ENCODE measurements at places on chromosomes 7 and 10. TPM values are rescaled to one million over a fixed set of nuclear protein-coding genes. Genes with fewer than 3 reads are reported as not detected.

CALCR gene
- not detected for total RNA-seq

OR2A42 gene
- not detected for total RNA-seq

PLEKHS1 gene
- not detected for total RNA-seq

DNA sequence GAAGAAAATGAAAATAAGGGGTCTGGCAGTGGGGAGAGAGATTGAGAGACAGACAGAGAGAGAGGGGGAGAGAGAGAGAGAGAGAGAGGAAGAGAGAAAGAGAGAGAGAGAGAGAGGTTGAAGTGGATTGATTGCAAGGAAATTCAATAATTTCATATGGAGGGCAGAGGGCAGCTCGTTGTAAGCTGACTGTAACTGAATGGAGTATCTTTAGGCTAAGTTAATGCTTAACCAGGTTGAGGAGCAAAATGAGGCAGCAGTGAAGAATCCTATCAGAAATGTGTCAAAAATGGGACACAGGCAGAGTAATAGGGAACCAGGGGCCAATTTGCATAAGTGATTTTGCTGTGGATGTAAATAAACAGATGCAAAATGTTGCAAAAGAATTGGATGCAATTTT lies 21.0 kb downstream of the BLNK start:
- H3K4me3 ChIP-seq, result no peak overlapping the region
- peaks cover 11% of the 10 kb centered on the region for H3K4me1 ChIP-seq
- no peak overlapping the region for H3K27ac ChIP-seq
- no peaks in the 10 kb centered on the region for H3K27me3 ChIP-seq

DNA sequence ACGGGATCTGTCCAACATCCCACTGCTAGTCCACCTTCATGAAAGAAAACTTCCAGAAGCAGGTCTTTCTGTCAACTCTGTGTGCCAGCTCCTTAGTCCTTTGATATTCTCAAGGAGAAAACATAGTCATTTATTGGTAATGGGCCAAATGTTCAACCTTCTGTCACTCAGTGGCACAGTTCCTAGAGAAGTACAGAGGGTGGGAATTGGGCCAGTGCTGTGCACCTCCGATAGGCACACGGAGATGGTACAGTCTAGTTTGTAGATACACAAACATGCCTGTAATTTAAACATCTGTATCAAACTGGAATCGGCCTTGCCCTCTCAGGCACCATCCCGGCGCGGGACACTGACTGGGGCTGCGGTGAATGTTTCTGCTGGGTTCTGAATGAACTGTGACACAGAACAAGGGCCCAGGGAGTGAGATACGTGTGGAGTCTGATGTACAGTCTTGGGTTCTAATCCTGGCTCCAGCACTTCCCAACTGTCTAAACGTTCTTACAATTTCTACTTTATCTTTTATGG lies 213.9 kb upstream of the SHH start:
- peak overlapping the region; percentile 78 for H3K27ac ChIP-seq
- H3K36me3 ChIP-seq, result no peaks in the 10 kb centered on the region

DNA sequence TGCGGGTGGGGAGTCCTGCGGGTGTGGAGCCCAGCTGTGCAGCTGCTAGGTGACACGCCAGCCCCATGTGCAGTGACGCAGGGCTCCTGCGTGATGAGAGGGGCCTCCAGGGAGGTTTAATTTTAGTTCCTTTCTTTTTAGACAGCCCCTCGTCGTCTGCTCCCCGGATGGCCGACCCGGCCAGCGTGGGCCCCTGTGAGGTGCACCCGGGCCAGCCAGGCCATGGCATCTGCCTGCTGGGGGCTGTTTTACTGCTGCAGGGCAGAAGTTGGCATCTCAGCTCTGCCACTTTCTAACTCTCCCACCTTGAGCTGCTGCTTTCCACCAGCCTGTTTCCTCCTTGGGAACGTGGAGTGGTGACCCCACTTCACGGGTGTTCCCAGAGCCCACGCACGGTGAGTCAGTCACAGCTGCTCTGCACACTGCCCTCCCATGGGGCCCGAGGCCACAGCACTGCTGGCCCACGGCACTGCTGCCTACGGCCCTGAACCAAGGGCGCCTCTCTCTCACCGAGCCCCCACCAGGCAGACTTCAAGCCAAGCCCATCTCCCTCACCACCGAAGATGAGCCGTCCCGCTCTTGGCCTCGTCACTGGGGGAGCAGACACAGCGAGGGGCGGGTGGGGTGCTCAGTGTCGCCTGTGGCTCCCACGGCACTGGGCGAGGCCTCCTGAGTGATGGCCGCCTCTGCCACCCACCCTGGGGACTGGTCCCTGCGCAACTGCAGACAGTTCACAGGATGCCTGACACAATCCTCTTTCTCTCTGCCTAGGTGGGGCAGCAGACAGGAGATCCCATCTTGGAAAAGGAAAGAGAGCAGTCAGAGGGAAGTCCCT lies 21.3 kb downstream of the CYP2W1 start:
- H3K4me3 ChIP-seq, result no peak overlapping the region
- no peaks in the 10 kb centered on the region for H3K27me3 ChIP-seq
- peaks cover 1% of the 10 kb centered on the region for H3K36me3 ChIP-seq
- H3K4me1 ChIP-seq, result no peaks in the 10 kb centered on the region

DNA sequence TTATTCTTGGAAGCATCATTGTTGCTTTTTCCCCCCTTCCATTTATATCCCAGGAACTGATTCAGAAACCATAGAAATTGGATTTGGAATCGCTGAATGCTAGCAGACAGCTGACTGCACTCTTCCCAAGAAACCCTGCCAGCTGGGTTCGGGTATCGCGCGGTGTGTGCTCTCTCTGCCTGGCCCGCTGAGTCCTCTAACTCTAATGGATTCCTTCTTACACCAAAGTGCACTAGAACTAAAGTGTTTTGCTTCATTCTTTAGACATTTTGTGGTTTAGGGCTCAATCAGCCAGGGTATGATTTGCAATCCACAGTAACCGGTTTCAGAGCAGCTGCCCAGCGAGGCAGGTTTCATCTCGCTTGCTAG lies 92.2 kb downstream of the EGFR start:
- H3K36me3 ChIP-seq, result 0 out of 2 replicates have a peak, but pooled peaks cover 1% of the 10 kb centered on the region
- no peak overlapping the region for H3K4me3 ChIP-seq
- no peak for DNase-seq
- H3K4me1 ChIP-seq, result peaks cover 7% of the 10 kb centered on the region
- no peak overlapping the region for H3K27ac ChIP-seq
- H3K27me3 ChIP-seq, result no peaks in the 10 kb centered on the region

GRCh38 chr7:96026611-96027010 lies 254.3 kb downstream of the DYNC1I1 start:
- no peak overlapping the region for H3K4me3 ChIP-seq
- no peak overlapping the region for H3K27ac ChIP-seq
- DNase-seq, result no peak
- no peaks in the 10 kb centered on the region for H3K27me3 ChIP-seq
- no peaks in the 10 kb centered on the region for H3K36me3 ChIP-seq

DNA sequence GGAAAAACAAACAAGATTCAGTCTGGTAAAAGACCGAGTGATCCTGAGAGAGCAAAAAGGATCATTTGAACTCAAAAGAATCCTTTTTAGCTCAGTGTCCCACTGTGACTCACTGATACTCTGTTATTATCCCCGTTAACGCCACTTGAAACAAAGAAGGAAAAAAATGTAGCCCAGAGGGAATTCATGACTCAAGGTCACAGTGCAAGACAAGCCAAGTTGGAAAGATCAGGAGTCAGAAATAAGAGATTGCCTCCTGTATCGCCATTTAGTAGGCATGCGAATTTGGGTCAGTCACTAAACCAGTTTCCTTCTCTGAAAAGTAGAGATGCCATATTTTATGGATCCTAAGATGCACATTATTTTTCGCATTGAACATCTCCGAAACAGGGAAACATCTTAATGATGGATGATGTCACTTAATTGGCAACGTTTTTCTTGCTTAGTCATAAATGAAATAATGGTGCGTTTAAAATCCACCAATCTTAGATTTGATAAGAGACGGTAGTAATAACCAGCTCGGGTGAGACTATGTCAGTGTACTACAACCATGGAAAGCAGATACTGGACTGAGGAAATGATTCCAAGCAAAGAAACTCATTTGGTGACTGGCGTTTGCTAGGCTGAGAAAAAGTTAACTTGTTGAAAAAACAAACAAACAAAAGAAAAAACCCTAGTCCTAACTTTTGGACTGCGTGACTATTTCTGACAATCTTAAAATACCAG lies 502.0 kb upstream of the CELF2 start:
- H3K36me3 ChIP-seq, result no peaks in the 10 kb centered on the region
- no peaks in the 10 kb centered on the region for H3K4me1 ChIP-seq
- no peak for DNase-seq
- H3K4me3 ChIP-seq, result no peak overlapping the region
- H3K27me3 ChIP-seq, result no peaks in the 10 kb centered on the region
